Stomach (tissue), 19 donors: ENCODE measurements at places on chromosomes 6 and 20. TPM values are rescaled to one million over a fixed set of nuclear protein-coding genes. Genes with fewer than 3 reads are reported as not detected.

DNA sequence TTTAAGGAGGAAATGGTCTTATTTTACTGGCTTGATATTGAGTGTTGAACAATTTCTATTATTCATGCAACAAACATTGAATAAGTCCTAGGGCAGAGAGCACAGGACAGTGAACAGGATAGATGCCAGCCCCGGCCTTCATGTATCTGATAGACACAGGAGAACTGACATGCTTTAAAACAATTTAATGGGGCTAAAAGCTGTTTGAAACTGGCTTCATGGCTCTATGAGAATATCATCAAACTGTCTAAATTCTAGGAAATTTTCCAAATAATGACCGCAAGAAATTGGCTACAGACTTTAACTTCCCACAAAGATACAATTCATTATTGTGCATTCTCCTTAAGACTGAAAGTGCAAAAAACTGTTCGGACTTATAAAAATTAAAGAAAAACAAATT, 69.0 kb downstream of the ID4 start:
- no peak for DNase-seq

DNA sequence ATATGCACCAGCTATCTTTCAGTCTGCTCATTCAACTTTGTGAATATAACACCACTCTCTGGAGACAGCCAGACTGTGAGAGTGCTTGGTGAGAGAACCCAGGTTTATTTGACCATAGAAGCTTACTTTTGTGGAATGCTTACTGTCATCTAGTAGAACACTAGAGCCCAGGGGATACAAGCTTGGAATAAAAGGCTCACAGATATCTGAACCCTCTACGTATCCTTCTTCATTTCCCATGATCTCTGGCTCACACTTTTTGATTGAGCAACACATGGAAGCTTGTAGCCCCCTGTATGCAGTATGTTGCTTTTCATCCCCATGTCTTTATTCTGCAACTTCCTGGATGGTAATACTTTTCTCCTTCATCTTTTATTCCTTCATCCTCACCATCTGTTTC, 835.3 kb upstream of the CITED2 start:
- DNase-seq = peak; percentile 10

DNA sequence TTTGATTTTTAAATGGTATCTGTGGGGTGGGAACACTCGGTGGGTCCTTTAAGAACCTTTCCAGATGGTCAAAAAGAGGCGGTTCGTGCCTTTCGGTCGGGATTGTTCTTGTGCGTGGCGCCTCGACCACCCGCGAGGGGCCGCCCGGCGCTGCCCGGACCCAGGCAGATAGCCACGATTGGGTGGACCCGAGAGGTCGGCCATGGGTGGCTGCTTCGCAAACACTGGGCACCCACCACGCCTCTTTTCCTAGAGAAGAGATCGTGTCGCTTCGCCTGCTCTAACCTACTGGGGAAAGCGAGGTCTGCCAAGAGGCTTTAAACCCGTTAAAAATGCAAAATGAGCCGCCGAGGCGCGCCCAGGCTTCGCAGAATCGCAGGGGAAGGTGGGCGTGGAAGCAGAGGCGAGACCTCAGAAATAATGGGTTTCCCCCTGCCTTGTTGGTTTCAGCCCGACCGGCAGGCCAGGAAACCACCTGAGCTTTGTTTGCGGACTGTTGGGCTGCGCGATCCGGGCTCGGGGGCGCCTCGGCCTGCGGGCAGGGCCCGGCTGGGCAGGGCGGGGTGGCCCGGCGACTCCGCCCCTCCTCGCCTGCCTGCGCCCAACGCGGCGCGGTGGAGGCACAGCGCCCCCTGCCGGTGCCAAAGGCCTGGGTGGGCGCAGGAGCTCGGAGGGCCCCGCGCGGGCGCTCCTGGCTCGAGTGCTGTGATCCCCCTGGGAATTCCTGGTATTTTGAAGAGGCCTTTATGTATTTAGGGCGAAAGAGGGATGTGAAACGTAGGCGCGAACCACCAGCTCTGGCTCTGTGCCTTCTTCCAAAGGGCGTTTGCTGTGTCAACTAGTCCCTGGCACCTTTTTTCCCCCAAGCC, 1.6 kb downstream of the MARCKS start:
- DNase-seq = peak; percentile 98

ARMH2 gene
- not detected for polyA plus RNA-seq

RUNX2 gene
- 2.7 TPM for polyA plus RNA-seq

GRCh38 chr20:54645445-54646155, 170.2 kb downstream of the DOK5 start:
- no peak for DNase-seq

CYP21A2 gene
- 1.3 TPM for polyA plus RNA-seq

GATA5 gene
- 9.3 TPM for polyA plus RNA-seq

GRCh38 chr20:18922251-18922650, 108.7 kb downstream of the SCP2D1 start:
- DNase-seq = no peak

GRCh38 chr6:36662827-36663256, 15.7 kb upstream of the CDKN1A start:
- DNase-seq = peak; percentile 32

DNA sequence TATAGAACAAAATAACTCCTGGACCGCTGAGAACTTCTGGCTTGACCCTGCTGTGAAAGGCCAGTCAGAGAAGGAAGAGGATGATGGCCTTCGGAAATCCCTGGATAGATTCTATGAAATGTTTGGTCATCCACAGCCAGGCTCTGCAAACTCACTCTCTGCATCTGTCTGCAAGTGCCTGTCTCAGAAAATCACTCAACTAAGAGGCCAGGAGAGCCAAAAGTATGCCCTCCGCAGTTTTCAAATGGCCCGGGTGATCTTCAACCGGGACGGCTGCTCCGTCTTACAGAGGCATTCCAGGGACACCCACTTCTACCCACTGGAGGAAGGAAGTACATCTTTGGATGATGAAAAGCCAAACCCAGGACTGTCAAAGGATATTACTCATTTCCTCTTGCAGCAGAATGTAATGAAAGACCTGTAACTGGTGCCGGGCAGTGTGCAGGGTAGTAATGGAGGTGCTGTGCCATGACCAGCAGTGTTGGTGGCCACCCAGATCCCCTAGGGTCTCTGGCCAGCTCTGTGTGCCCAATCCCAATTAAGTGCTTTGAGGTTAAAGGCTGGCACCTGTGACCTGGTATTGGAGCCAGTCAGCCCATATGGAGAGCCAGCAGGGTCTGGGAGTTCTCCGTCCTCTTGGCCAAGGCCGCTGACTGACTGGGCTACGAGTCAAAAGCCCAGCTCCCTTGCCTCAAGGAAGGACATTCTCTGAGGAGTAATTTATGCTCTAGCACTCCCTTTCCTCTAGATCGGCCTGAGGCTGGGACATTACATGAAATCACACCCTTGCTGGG, 87.1 kb downstream of the TRMT6 start:
- no peak for DNase-seq

GRCh38 chr20:2480381-2480780, 9.8 kb upstream of the SNRPB start:
- DNase-seq = no peak

DNA sequence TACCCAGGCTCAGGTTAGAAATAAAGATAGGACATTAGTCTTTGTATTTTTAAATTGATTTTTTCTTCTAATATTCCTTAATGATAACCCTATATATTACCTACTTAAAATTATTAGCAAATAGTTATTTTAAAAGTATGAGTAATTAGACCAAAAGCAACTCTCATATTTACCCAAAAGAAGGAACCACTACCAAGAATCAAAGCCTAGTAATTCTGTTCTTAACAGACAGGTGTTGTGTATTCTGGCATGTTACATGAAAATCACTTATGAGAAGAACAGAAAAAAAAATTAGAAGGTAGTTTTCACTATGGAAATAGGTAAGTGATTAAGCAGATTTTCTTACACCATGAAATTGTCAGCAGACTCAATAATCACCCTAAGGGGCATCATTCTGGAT, 105.1 kb downstream of the ATG5 start:
- DNase-seq = no peak

DNA sequence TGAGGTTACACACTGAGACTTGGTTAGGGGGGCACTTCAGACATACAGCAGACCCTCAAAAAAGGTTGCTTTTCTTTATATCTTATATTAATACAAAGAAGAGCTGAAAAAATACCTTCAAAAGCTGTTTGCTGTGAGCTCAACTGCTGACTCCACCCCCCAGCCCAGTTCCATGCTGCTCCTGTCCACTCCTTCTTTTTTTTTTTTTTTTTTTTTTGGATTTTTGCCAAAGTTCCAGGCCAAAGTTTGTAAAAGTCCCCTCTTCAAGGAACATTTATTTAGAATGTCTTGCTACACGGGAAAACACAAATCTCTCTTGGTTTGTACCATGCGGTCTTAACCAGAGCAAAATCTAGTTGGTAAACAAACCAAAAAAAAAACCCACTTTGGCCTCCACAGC, 85.3 kb upstream of the AKAP12 start:
- peak; percentile 83 for DNase-seq

CD109 gene
- 0.31 TPM for polyA plus RNA-seq

DNA sequence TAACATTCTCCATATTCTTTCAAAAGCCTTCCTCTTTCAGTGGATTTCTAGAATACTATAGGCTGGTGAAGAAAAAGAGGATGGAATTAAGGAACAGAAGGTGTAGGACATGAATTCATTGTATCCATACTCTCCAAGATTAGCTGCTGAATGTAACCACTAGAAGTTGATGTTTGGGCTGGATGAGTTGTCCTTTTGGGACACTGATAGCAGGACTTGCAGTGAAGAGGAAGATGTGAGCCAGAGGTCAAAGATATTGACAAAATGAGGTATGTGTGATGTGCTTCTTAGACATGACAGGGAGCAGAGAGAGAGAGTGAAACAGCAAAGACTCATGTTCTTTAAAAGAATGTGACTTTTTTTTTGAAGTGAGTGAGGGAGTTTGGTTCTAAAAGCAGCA, 134.3 kb upstream of the MAN1A1 start:
- no peak for DNase-seq

GRCh38 chr6:81465859-81466258, 286.6 kb downstream of the TENT5A start:
- DNase-seq = no peak

ITPR3 gene
- polyA plus RNA-seq = 17.1 TPM

- no peak for DNase-seq
Measured at GRCh38 chr20:41306061-41306727, 11.3 kb downstream of the ZHX3 start.

GRCh38 chr20:17511401-17511800, 19.8 kb downstream of the BFSP1 start:
- DNase-seq = no peak

- no peak for DNase-seq
Measured at GRCh38 chr6:131000544-131000943, 62.5 kb downstream of the EPB41L2 start.

DNA sequence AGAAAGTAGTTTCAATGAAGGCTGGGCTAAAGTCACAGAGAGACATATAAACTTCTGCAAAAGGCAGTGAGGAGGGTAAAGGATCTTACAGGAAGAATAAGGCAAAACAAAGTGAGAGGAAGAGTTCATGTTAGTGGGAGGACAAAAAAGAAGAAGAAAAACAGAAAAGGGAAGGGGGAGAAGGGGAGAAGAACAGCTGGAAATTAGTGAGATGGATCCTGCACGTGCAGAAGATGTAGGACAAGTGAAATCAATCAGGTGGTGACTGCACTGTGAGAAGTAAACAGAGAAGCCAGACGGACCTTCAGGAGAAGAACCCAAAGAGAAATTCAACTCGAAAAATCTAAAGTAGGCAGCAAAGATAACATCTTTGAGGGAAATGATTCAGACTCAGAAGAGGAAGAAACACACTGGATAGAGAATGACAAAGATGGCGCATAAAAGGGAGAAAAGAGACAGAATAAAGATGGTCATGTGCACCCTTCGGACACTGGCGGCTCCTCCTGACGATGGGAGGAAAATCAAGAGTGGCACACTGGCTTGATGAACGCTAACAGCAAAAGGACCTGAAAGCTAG, 105.9 kb downstream of the MYB start:
- no peak for DNase-seq

DNA sequence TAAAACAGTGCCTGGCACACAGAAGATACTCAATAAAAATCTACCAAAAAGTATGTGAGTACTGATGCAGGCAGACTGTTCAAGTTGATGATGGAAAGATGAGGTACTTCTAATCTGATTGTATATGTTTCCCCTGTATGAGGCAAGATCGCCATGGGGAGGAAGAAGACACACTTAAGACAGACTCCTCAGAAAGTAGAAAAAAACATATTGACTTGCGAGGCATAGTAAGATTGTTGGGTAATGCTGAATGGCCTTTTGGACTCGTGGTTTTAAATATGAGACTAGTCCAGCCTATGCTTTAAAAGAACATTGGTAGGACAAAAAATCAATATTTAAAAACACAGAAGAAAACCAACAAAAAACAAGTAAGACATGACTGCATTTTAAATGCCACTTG, 72.6 kb downstream of the SHPRH start:
- DNase-seq = no peak

- DNase-seq = no peak
Measured at GRCh38 chr6:90803956-90804355, 217.1 kb upstream of the MAP3K7 start.

NHLRC1 gene
- polyA plus RNA-seq = 1.4 TPM

DNA sequence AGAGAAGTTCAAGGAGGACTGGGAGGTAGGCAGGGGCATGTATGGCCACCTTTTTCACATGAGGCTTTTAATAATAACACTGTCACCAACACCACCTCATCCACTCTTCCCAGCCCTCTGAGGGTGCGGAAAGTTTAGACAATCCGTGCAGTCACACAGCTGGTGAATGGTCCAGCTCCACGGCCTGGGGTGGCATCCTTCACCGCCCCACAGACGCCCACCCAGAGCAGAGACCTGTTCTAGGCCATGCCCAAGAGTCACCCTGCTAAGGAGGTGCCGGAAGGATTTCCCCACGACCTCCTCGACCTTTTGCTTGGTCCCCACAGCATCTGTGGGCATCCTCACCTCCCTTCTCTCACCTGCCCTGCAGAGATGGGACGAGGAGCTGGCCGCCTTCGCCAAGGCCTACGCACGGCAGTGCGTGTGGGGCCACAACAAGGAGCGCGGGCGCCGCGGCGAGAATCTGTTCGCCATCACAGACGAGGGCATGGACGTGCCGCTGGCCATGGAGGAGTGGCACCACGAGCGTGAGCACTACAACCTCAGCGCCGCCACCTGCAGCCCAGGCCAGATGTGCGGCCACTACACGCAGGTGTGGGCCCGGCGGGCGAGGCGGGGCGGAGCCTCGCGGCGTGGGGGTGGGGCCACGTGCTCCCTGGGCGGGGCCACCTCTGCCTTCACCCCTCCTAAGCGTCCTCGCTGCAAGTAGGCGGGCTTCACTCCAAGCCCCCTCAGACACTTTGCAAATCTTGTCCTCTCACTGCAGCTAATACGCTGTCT, 4.4 kb downstream of the PI16 start:
- no peak for DNase-seq

GOPC gene
- polyA plus RNA-seq = 9.5 TPM

DNA sequence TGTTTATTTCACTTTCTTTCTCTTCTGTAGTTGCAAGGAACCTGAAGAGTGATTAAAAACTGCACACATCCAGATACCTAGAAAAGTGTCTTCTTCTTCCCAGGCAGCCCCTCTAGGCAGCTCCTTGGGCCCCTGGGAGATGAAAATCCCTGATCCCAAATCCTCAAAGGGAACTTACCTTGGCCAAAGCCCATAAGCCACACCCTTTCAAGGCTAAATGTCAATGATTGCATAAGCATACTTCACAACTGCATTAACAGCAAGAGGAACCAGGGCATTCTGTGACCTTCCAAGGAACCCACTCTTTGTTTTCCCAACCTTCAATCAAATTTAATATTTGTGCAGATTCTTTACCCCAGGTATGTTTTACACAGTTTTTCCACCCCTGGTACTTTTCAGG, 4.4 kb upstream of the HMGN3 start:
- peak; percentile 53 for DNase-seq

- DNase-seq = no peak
Measured at GRCh38 chr6:43499028-43499815, 10.9 kb downstream of the LRRC73 start.
